ENCODE measurements at places on chromosomes 16 and 17.

- no peak for DNase-seq
Observed at GRCh38 chr16:74296104-74296431, 546 bp upstream of the PSMD7 start.

DNA sequence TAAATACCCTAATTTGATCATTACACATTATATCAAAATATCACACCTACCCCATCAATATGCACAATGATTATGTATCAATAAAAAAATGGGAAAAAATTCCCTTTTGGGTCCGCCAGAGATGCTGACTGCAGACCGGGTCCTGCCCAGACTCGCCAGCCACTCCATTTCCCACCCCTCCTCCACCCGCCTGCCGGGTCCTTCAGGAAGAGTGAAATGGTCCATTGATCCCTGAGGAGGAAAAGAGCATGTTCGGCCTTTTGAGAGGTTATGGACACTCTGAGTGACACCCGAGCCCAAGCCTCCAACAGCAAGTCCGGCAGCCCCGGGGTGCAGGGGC lies 123.9 kb upstream of the ZFHX3 start:
- DNase-seq: no peak

GRCh38 chr17:40607641-40608040 lies 40.0 kb downstream of the SMARCE1 start:
- DNase-seq: no peak

DNA sequence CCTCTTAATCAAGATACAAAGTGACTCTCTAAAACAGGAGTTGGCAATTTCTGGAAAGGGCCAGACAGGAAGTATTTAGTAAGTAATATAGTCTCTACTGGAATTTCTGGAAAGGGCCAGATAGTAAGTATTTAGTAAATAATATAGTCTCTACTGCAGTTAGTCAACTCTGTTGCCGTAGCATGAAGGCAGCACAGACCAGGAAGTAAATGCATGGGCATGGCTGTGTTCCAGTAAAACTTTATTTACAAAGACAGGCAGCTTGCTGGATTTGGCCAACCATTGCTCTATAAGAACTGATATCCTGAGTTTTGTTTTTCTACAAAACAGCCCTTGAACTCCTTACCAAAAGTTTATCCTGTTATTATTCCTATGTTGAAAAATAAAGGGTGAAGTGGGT lies 16.9 kb downstream of the LDAF1 start:
- DNase-seq: no peak

GRCh38 chr17:17468217-17469010 lies 8.4 kb upstream of the MED9 start:
- DNase-seq: no peak

- DNase-seq: no peak
Observed at GRCh38 chr16:21301168-21301894, 23.2 kb upstream of the CRYM start.

- DNase-seq: no peak
Observed at GRCh38 chr17:73335591-73336407, 24.0 kb upstream of the CDC42EP4 start.

GRCh38 chr16:87333581-87334331 lies 16.6 kb upstream of the C16orf95 start:
- DNase-seq: no peak

DNA sequence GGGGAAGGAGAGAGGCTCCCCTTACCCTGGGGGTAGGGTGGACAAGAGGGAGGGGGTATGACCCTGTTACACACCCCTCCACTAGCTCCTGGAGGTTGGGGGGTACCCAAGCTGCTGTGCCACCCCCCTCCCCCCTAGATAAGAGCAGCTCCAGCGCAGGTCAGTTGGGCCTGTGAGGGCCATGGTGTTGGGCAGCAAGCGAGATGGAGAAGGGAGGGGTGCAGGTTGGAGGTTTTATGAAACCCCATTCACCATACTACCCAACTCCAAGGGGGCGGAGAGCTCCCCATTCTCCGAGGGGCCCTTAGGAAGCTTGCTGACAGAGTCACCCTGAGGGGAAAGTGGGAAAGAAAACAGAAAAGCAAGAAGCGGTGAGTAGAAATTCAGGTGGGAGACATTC lies 1.7 kb upstream of the SOX15 start:
- DNase-seq: no peak

GRCh38 chr17:38872027-38872511 lies 2.2 kb downstream of the LASP1 start:
- no peak for DNase-seq

GRCh38 chr16:15639061-15639568 lies 3.8 kb downstream of the MARF1 start:
- no peak for DNase-seq

- DNase-seq: no peak
Observed at GRCh38 chr17:17073581-17074403, 31.5 kb downstream of the MPRIP start.

- DNase-seq: no peak
Observed at GRCh38 chr17:74404789-74405188, 27.1 kb upstream of the GPRC5C start.

- peak; percentile 82 for DNase-seq
Observed at GRCh38 chr17:4948166-4948930, at the start of gene PFN1. TSS of gene PFN1 (minus strand) at chr17:4948530. CDS start at chr17:4948394, 136 bp downstream.

DNA sequence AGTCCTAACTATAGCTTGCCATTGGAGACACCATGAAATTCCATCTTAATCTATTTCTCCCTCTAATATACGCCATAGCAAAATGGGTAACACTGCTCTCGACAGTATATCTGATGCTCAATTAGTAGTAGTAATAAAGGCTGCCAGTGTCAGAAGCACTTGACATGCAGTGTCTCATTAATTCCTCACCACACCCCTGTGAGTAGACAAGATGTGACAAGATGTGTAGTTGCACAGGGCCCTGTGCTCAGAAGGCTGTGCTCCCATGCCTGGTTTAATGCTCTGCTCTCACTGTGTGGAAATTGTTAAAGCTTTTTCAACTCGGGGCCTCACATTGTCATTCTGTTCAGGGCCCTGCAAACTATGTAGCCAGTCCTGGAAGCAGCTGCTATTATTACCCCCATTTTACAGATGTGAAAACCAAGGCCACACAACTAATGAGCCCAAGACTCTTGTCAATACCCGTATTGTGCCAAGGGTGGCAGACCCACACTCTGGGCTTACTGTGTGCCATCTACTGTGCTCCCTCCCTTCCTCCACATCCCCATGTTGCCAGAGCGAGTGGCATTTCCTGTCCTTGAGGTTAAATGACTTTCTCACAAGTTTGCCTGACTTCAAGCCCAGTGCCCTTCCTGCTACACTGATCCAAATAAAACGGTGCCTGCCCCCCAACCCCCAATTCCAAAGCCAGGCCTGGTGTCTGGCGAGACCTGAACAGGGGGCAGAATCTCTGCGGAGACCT lies 287.3 kb upstream of the CCL2 start:
- DNase-seq: no peak

DNA sequence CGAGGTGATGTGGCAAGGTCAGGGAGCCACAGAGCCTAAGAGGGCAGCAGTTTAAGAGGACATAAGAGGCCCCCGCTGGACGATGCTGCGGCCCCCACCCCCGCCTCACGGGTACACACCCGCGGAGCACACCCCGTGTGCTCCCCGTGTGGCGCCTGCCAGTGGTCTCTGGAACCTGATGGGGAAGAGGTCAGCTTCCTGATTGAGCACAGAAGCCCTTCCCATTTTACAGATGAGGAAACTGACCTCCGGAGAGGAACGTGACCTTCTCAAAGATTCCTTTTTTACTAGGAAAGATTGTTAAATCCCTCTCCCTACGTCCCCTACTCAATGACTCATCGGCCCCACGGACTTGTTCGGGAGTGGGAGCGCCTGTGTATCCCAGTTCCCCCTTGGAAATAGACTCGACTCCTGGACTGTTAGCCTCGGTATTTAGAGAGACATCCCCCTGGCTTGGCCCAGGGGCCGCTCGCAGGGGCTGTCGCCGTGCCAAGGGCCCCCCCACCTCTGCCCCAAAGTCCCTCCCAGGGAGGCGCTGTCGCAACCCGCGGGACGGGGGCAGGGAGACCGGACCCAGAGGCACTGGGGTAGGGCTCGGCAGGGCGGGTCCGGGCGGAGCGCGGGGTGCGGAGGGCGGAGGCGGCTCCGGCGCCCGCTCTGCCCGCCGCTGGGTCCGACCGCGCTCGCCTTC lies at the start of gene ABCC3:
Gene ABCC3, plus strand, starts transcription at position 658 of the 691 bp plus-strand sequence. CDS start 56 bp downstream, outside the sequence.
- DNase-seq: no peak

DNA sequence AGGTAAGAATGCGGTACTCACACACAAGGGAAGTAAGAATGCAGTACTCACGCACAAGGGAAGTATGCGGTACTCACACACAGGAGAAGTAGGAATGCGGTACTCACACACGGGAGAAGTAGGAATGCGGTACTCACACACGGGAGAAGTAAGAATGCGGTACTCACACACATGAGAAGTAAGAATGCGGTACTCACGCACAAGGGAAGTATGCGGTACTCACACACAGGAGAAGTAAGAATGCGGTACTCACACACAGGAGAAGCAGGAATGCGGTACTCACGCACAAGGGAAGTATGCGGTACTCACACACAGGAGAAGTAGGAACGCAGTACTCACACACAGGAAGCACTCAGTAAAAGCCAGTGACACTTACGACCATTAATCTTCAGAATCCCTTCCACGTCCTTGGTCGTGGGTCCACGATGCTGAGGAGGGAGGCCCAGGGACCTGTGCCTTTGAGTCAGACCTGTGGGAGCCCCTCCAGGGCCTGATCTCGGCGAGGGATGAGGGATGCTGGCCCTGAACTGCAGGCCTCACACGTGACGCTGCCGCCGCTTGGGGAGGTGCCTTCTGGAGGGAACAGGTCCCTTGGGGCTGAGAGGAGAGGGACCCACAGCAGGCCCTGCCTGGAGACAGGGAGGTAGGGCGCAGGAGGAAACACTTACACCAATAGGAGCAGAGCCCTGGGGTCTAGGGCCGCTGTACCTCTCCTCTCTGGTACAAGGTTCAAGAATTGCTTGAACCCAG lies 20.2 kb downstream of the ABR start:
- DNase-seq: no peak

GRCh38 chr17:46943501-46944393 lies 20.8 kb downstream of the GOSR2 start:
- no peak for DNase-seq

DNA sequence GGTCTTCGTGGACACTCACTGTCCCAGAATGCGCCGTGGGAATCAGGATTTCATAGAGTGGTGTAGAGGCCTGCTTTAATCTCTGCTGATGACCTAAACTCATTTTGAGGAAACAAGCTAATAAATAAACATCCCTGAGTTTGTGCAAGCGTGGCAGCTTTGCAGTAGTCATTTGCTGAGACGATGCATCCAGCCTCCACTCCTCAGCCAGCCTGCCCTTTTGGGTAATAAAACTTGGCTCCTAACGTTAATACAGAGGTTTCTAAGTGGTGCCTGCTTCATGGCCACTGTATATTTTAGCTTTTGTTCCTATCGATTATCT lies 1.3 kb downstream of the DGKE start:
- no peak for DNase-seq

DNA sequence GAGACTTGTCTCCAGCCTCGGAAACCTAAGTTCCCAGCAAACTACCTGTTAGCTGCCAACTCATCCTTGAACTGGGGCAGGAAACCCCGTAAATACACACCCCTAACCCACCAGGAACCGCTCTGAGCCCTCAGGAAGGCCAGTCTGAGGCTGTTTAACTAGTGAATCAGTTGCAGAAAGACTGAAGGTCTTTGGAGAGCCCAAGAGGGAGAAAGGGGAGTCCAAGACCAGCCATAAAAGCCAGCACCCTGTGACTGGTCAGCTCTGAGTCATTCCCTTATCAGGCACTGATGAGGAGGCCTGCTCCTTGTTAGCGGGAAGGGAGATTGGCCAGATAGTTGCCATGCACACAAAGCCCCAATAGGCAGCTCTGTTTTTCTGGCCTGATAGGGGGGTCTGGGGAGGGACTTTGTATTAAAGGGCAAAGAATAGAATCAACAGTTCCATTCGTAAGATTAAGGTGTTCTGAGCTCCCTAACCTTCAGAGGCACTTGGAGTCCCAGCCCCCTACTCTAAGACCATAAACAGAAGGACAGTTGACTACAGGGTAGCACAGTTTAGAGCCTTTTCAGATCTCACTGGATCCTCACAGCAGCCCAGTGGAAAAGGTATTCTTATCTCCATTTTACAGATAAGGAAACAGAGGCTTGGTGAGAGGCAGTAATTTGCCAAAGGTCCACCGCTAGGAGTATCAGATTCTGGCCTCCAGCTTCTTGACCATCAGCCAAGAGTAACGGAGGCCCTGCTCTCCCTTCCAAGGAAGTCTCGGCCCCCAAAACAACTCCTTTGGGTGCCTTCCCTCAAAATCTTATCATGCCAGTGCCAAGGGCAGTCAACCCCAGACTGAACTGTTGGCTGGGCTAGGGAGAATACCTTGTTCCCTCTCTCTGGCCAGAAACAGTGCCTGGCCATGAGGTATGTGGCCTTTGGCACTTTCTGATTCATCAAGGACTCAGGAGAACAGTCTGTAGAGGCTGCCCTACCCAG lies 2.2 kb upstream of the KRT19 start:
- no peak for DNase-seq

- no peak for DNase-seq
Observed at GRCh38 chr16:31475946-31476302, 4.0 kb downstream of the TGFB1I1 start.

DNA sequence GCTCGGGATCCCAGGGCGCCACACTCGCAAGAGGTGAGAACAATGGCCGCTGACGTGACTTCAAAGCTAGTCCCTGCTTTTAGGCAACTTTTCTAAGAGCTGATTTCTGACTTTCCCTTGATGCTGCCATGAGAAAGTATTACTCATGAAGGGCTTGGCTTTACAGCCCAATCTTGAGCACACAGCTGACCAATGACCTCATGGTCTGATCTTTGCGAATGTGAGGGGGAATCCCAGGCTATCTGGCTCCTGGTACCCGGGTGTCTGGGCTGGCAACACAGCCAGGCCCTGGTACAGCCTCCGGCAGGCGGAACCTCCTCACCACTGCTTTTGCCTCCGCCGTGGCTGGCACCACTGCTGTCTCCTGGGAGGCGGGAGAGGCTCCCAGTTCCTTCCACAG lies 17.5 kb downstream of the NDUFAF8 start:
- DNase-seq: no peak

DNA sequence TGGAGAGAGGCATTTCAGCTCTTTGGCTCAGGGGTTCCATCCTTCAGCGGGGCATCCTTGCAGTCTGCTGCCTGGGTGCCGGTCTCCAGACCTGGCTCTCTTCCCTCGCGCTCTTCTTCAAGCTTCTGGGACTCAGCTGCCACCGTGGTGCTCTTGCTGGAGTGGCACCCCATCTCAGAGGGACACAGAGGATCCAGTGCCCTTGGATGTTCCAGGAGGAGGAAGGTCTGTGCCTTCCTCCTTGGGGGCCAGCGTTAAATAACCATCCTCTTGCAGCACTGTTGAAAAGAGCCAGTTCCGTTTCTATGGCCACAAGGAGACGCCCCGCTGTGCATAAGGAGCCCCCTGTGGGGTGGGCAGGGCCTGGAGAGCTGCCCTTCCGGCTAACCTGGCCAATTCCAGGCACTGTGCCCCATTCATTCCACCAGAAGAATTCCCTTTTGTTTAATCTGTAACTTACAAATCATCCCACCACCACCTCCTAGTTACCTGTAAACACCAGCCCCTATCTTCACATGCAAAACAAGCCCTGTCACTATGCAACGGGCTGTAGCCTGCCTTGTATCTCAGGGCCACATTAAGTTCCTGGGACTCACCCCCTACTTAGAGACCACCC lies 8.6 kb downstream of the CHD9NB start:
- DNase-seq: no peak

GRCh38 chr17:29828676-29829284 lies 101.2 kb downstream of the SSH2 start:
- no peak for DNase-seq

GRCh38 chr16:67346341-67346740 lies 19.7 kb downstream of the LRRC36 start:
- no peak for DNase-seq

- DNase-seq: no peak
Observed at GRCh38 chr16:78437352-78437968, 338.0 kb downstream of the WWOX start.
